Common myeloid progenitor, CD34-positive (primary cell): ENCODE measurements at places on chromosomes 12 and 14.

DNA sequence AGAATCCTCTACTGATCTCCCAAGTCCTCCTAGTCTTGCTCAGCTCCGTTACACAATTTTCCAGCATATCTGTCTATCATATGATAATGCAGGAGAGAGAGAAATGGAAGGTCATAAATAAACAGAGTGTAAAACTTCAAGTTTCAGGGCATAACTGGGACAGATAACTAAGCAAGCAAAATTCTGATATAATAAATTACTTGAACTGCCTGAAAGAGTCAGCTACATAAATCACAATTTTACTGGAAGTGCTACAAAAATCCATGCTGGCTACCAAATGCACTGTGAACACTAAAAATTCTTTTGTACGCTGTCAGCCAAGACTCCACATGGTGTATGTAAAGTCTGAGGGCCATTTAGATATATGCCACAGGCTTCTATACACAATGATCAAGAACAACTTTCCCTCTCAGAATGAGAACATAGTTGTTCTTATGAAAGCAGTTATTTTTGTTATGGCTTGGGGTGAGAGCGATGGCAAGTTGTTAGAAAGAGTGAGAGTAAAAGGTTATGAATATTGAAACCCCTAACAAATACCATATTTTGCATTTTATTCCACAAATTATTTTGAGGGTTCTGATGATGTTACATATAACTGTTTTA lies 41.1 kb downstream of the GRIP1 start:
- H3K4me1 ChIP-seq = no peaks in the 10 kb centered on the region
- no peak overlapping the region for H3K27ac ChIP-seq
- DNase-seq = no peak
- H3K36me3 ChIP-seq = no peaks in the 10 kb centered on the region
- H3K4me3 ChIP-seq = no peak overlapping the region

- no peaks in the 10 kb centered on the region for H3K27me3 ChIP-seq
- no peaks in the 10 kb centered on the region for H3K4me1 ChIP-seq
- no peak for DNase-seq
- H3K27ac ChIP-seq = no peak overlapping the region
Observed at GRCh38 chr12:57181561-57182155, 34.2 kb upstream of the LRP1-AS start.

DNA sequence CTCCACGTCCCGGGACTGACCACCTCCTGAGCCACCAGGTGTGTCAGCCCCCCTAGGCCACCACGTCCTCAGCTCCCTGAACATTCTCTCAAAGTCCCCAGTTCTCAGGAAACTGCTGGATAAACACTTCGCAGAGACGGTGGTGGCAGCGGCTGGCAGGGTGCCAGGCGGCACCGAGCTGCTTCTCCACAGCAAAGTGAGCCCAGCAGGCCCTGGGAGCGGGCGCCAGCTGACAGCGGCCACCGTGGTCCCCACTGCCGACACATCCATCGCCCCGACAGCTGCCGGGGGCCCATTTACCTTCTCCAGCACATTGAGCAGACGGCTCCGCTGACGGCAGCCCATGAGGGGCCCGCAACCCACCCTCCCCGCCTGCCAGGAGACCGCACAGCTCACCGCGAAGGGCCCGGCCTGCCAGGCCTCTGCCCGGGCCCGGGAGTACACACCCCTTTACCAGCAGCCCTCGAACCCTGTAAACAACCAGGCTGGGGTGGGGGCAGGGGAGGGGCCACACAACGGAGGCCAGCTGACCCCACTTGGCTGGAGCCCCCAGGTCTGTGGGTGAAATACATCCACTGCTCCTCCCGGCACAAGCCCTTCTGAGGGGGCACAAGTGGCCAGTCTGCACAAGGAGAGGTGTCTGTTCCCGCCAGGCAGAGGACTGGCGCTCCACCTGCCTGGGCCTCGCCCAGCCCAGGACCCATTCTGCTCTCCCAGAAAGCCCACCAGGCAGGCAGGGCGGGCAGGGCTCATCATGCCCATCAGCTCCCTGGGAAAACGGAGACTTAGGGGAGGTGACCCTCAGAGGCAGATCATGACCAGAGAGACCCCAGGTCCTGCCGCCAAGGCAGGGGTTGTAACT lies 10.5 kb downstream of the AKT1 start:
- no peak overlapping the region for H3K4me3 ChIP-seq
- no peaks in the 10 kb centered on the region for H3K27me3 ChIP-seq
- peaks cover 36% of the 10 kb centered on the region for H3K4me1 ChIP-seq

DNA sequence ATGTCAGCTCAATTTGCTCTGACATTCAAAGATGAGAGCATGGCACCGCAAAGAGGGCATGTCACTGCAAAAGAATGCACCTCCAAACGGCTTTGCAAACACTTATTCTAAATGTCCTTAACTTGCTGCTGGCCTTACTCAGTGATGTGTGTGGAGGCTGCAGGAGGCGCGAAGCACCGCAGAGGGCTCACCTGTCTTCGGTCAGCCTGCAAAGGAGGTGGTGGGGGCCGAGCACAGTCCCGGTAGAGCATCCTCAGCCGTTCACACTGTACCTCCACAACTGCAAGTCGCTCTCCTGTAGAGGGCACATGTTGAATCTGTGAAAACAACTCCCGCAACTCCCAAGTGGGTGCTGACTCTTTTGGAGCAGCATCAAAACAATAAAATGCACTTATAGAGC lies 93.8 kb downstream of the TRAFD1 start:
- H3K27ac ChIP-seq = no peak overlapping the region
- DNase-seq = no peak
- H3K36me3 ChIP-seq = peaks cover 22% of the 10 kb centered on the region

GRCh38 chr14:88552876-88553275 lies 1.9 kb downstream of the PTPN21 start:
- H3K27me3 ChIP-seq = peaks cover 56% of the 10 kb centered on the region
- H3K36me3 ChIP-seq = no peaks in the 10 kb centered on the region
- no peak overlapping the region for H3K4me3 ChIP-seq

DNA sequence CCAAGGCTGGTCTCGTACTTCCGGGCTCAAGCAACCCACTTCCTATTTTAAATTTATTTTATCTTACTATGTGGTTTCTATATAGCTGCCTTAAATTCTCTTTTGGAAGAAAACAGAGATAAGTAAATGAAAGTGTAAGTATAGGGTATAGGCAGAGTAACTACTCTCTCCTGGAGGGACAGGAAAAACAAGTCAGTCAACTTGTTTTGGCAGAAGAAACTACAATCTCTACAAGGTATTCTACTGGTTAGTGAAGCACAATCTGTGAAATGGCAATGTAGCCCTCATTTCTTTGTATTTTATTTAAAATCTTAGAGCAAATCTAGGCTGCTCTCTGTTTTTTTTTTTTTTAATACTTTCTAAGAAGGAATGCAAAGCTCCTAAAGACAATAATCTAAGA lies 55.4 kb downstream of the UBR7 start:
- no peak overlapping the region for H3K4me3 ChIP-seq
- no peaks in the 10 kb centered on the region for H3K27me3 ChIP-seq
- DNase-seq = no peak
- H3K27ac ChIP-seq = no peak overlapping the region
- peaks cover 6% of the 10 kb centered on the region for H3K36me3 ChIP-seq

DNA sequence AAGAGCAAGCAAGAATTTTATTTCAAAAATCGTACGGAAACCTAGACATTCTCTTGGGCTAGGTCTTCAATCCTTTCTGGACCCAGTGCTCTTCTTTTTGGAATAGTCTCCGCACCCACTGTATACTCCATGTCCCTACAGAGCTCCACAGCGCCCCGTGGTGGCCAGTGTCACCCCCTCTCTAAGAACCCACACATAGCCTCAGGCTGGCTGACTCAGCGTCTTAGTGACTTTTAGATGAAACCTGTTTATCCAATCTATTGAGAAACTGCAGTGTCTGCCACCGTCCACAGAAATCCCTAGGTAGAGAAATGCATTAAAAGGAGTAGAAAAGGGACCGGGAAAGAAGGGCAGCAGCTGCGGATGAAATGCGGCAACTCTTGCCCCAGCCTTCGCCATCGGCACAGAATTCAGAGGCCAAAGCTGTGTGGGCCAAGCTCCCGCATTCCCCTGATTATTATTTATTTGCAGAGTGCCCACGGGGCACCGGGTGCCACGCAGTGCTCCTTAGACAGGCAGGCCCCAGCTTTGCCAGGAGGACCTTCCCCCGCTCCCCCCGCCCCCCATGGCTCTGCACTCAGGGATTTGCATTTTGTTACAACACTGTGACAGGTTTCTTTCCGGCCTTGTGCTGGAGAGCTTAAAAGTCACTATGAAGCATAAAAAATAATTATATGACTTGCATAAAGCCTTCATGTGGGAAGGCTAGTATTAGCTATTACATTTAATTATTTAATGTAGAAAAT lies 170.1 kb upstream of the FKBP4 start:
- no peak overlapping the region for H3K27ac ChIP-seq
- H3K36me3 ChIP-seq = no peaks in the 10 kb centered on the region
- DNase-seq = peak; percentile 71

- no peaks in the 10 kb centered on the region for H3K36me3 ChIP-seq
- H3K27me3 ChIP-seq = no peaks in the 10 kb centered on the region
- DNase-seq = no peak
- peaks cover 51% of the 10 kb centered on the region for H3K4me1 ChIP-seq
Observed at GRCh38 chr14:68811171-68811570, 18.3 kb upstream of the ZFP36L1 start.
